ENCODE measurements at places on chromosomes 3 and 15.

DNA sequence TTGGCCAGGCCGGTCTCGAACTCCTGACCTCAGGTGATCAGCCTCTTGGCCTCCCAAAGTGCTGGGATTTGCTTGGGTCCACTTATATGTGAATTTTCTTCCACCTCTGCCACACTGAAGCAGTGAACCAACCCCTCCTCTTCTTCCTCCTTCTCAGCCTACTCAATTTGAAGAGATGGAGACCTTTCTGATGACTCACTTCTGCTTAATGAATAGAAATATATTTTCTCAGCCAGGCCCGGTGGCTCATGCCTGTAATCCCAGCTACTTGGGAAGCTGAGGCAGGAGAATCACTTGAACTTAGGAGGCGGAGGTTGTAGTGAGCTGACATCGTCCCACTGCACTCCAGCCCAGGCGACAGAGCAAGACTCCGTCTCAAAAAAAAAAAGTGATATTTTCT lies 46.8 kb upstream of the GATM start:
- DNase-seq: no peak

GRCh38 chr15:29126821-29127461 lies 142.7 kb downstream of the NSMCE3 start:
- DNase-seq: no peak

GRCh38 chr3:12478326-12478725 lies 6.0 kb upstream of the TSEN2 start:
- no peak for DNase-seq

DNA sequence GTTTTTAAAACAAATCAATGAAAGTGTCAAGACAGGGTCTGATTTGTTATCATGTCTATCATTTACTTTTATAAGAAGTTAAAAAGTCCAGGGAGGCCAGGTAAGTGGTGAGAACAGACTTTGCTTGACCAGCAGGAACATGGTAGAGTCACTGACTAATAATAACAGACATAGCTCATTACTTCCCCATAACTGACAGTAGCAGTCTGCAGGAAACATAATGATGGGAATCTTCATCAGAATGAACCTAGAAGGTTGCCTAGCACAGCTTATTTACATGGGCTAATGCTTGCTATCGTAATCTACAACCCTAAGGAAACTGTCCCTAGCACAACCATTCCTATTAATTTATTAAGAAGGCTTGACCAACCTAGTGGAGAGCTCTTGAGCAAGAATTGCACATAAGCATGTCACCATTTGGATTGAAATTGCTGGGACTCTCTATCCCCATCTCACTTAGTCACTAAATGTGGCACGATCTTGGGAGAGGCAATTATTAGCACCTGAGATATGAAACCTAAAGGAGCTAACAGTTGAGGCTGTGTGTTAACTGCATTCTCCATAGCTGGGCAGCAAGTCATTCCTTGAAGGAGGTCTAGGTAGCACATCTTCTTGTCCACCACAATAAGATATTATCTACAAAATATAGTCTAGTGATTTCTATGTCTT lies 139.6 kb upstream of the ZBTB20 start:
- no peak for DNase-seq

GRCh38 chr15:28947221-28947674 lies 61.5 kb downstream of the APBA2 start:
- DNase-seq: no peak

- DNase-seq: peak; percentile 65
These were observed 44.2 kb downstream of the RBPMS2 start for GRCh38 chr15:64731012-64731804.

DNA sequence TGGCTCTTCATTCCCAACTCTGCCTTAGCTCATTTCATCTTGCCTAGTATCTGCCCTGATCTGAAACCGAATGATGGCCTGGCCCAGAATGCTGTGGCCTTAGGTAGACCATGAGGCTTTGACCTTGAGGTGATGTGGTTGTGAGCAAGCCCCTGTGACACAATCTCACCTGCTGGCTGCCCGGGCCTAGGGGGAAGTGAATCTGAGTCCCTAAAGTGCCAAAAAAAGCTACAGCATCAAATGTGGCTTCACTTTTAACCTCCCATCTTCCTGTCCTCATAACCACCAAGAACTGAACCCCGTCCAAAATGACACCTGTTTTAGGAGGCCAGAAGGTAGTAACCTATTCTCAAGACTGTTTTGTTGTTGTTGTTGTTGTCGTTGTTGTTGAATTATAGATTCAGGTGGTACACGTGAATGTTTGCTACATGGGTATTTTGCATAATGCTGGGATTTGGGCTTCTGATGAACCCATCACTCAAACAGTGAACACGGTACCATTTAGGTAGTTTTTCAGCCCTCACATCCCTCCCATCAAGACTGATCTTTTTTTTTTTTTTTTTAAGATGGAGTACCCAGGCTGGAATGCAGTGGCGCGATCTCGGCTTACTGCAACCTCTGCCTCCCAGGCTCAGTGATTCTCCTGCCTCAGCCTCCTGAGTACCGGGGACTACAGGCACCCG lies 54.6 kb downstream of the MCCC1 start:
- DNase-seq: no peak

GRCh38 chr15:33149919-33150318 lies 44.6 kb downstream of the FMN1 start:
- no peak for DNase-seq

GRCh38 chr3:175121225-175121624 lies 262.1 kb downstream of the NAALADL2 start:
- no peak for DNase-seq

DNA sequence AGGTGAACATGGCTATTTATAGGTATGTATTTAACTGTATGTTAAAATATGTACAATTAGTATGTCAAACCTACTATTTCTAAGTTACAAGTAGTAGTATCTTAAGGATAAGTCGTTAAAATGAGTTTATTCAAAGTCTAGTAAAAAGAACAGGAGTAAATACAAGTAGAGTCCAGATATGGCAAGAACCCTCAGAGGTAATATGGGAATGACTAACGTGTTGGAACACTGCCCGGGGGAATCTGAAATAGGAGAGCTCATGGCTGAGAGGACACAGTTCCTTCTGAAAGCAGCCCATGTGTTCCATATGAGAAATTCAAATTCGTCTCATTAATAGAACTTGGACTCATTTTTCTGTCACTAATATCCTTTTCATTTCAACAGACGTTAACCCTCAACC lies 158.8 kb downstream of the CLSTN2 start:
- DNase-seq: no peak

DNA sequence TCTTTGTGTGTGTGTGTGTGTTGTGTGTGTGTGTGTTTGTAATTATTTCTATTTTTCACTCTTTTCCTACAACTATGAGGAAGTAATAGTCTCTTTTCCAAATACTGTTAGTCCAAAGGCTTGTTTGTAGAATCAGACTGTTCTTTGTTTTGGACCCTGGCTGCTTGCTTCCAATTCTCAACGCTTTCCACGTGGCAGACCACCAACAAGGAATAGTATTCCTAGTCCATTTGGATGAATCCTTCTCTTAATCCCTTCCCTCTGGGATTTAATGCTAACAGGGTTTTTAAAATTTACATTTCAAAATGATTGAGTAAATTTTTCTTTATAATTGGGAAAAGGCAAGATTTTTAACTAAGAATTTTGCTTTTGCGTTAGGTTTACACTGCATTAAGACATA lies 62.7 kb downstream of the ADAMTSL3 start:
- DNase-seq: no peak

- DNase-seq: no peak
These were observed 86.0 kb upstream of the NDN start for GRCh38 chr15:23773093-23773492.

DNA sequence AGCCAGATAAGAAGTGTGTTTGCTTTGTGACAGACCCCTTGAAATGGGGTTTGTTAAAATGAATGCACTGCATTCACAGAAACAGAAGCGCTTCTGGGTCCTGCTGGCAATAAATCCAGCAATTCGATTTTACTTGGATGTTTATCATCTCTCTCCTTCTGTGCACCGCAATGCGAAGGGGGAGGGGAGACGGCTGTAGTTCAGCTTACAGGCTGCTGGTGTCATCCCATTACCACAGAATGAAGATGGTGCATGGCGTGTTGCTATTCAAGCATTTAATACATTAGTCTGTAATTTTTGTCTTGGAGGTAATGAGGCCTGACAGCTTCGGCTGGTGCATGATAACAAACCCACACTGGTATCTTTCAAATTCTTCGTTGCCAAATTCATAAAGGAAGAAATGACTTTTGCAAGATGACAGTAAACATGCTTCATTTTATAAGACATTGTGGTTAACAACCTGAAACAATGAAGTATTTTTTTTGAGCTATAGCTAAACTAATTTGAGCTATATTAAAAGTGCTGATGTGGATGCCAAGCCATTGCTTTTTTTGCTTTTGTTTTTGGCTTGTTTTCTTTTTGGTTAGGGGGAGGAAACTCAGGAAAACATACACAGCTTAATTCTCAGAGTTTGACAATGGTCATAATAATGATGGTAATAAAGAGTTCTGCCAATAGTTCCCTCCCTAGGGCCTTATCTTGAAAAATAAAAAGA lies 418.3 kb downstream of the OTOL1 start:
- DNase-seq: no peak

GRCh38 chr3:43999728-44000319 lies 241.9 kb upstream of the TOPAZ1 start:
- DNase-seq: no peak

GRCh38 chr3:187925326-187925725 lies 180.1 kb upstream of the BCL6 start:
- no peak for DNase-seq

DNA sequence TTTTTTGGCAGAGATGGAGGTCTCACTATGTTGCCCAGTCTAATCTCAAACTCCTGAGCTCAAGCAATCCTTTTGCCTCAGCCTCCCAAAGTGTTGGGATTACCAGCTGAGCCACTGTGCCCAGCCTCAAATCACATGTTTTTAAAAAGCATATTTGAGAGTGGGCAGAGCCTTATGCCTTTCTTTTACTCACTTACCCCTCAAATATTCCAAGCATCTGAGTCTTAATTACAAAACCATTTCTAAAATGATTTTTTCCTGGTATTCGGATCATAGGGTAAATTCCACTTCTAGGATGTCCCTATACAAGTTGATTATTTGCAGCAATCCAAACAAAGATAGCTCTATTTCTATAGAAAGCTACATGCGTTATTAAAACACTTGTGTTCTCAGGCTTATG lies 106.1 kb downstream of the RFTN1 start:
- no peak for DNase-seq

DNA sequence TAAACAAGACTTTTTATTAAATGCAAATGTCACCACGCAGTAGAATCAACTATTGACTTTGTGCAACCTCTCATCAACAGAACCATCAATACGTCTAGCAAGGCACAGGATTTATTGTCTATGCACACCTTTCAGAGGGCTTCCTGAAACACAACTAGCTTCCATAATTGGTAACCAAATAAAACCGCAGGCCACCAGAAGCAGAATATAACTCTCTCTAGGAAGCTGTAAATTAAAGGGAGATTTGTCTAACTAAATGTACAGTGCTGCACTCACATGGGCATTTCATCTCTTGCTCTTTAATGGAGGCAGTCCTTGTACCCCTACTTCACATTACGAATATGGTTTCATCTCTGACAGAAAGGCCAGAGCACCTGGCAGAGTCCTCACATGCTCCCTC lies 93.0 kb downstream of the FHIT start:
- no peak for DNase-seq

DNA sequence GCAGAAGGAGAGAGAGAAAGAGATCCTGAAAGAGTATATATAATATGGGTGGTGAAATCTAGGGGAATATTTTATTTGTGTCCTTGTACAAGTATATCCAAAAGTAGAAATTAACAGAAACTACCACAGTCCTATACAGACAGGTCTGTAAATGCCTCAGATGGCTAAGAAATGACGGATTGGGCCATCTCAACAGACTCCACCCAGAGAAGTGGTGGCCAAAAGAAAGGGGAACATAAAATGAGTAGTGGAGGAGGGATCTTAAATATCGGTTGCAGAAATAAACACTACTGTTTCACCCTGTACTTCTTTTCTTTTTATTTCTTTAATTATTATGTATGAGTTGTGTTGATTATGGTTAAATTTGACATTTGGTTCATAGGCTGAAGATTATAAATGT lies 47.7 kb downstream of the CCR3 start:
- no peak for DNase-seq

DNA sequence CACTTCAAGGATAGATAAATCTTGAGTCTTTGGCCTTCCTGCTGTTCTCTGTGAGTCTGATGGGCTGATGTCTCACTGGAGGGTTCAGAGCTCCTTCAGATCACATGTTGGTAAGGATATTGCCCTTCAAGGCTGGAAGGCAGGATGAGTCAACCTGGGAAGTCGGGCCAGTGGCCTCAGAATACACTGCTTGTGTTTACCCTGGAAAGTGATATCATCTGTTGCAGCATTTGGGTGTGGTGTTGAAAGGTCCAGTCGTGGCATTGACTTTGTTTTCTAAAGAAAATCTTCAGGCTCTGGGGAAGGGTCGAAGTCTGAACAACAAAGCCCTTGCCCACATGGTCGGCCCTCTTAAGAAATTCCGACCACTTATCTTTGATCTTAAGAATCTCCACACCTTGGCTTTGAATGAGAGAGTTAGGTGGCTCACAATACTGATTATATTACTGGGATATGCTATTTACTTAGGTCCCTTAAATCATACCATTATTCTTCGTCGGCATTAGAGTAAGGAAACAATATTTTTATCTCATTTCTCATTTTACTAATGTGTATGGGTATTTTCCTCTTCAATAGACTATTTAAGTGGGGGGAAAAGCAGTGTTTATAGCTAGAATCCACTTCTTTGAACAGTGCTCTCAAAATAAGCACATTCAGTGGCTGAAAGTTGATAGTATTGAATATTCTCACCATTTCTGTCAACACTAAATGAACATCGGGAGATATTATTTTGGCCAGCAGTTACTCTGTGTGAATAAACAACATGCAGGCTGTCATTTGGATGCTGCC lies 303.9 kb upstream of the RASGRP1 start:
- DNase-seq: no peak

DNA sequence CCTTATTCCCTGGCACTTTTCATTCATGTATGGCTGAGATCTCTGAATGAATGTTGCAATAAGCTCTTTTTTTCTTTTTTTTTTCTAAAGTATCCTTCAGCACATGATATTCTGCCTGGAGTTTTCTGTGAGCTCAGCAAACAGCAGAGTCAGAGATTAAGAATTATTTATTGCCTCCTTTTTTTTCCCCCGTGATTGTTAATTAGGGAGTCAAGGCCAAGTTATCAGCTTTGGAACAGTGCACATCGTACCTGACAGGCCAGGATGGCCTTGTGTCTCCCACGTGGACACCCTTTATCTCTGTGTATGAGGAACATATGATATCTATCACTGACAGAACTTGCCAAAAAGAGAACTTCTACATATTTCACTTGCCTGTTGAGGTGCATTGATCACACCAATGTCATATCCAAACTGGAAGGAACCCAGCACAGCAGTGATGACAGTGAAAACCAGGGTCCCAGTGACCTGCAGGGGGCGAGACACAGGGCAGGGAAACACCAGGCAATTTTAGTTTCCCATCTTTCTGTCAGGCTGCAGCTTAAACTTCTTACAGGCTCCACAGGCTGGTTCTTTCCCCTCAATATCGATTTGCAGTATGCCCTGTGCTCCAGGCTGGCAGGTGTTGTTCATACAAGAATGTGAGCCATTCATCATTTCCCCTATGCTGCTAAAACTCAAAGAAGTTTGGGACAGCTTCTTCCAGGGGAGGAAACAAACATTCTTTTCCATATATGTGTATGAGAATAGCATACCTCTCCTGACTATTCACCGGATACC lies 8.2 kb downstream of the SLC2A2 start:
- no peak for DNase-seq

GRCh38 chr3:116067326-116067725 lies 378.0 kb downstream of the LSAMP start:
- DNase-seq: no peak
